ENCODE measurements at places on chromosomes 13 and 19.

DNA sequence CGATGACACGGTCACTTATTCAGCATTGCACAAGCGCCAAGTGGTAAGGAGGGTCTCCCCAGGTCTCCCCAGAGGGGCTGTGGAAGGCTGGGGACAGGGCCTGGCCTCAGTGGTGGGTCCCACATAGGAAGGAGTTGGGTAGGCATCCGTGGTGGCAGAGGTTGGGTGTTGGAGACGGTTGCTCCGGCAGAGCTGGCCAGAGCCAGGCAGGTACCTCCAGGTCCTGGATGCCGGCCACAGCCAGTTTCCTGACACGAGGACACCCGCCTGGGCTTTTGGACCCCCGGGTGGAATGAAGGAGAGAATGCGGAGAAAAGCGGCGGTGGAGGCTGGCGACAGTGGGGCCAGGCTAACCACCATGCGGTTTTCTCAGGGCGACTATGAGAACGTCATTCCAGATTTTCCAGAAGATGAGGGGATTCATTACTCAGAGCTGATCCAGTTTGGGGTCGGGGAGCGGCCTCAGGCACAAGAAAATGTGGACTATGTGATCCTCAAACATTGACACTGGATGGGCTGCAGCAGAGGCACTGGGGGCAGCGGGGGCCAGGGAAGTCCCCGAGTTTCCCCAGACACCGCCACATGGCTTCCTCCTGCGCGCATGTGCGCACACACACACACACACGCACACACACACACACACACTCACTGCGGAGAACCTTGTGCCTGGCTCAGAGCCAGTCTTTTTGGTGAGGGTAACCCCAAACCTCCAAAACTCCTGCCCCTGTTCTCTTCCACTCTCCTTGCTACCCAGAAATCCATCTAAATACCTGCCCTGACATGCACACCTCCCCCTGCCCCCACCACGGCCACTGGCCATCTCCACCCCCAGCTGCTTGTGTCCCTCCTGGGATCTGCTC, 1.3 kb upstream of the FFAR1 start:
- no peak for DNase-seq

- DNase-seq = no peak
Measured at GRCh38 chr19:30235946-30236345, 136.2 kb upstream of the ZNF536 start.

GRCh38 chr19:50663482-50663790, 14.2 kb downstream of the C19orf81 start:
- no peak for DNase-seq

GRCh38 chr19:48573163-48573505, 21.2 kb downstream of the SULT2B1 start:
- no peak for DNase-seq

DNA sequence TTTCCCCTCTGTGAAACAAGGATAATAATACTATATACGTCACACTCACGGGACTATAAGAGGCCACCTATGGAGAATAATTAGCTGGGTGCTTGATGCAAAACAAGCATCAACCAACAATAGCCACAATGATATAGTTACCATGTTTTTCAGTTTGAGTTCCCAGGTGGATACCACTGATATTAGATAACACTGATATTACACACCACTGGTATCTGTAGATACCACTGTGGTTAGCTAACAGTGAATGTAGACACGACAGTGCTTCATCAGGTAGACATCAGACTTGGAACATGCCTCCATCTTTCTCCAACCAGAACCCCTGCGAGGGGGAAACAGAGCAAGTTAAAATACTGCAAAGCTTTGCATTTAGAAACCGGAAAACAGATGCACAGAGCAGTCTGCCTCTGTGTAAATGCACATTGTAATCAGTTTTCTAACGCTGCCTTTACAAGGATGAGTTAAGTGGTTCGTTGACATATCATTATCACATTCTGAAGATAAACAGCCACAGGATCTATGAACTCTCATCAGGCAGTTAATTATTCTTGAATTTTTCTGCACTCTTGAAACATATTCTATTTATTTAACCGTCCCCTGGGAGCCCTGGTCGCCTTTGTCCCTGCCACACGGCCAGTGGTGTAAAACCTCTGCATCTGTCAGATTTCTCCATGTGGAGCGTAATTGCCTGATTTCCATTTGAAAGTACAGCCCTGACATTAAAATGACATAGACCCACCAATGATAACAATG, 80.7 kb downstream of the RNASEH2B start:
- no peak for DNase-seq

GRCh38 chr13:40181203-40181845, 485.1 kb downstream of the FOXO1 start:
- DNase-seq = no peak

- DNase-seq = no peak
Measured at GRCh38 chr13:34137200-34137599, 319.3 kb downstream of the RFC3 start.

DNA sequence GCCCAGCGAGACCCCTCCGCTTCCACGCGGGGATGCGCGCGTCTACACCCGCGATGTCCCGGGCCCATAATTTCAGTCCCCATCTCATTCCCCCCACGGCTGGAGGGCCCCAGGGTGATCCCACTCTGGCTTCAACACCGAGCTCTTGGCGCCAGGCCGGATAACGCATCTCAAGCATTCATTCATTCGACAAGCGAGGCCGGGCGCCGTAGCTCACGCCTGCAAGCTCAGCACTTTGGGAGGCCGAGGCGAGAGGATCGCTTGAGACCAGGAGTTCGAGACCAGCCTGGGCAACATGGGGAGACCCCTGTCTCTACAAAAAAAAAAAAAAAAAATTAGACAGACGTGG, 5.9 kb downstream of the ANGPTL6 start:
- DNase-seq = no peak

- DNase-seq = no peak
Measured at GRCh38 chr13:43205416-43205815, 182.0 kb downstream of the DNAJC15 start.

DNA sequence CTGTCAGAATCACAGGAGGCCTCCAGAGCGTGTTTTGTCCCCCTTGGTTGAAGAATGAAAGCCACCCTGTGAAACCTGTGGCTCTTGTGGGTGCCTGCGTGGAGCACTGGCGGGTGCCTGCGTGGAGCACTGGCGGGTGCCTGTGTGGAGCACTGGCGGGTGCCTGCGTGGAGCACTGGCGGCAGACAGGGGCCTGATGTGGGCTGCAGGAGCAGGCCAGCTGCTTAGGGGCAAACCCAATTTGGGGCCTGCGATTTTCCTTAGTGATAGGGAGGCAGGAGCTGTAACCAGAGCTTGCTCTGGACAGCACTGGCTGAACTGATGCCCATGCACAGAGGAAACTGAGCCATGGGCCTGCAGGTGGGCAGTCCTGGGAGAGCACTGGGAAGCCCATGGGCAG, 24.3 kb downstream of the ARHGEF7 start:
- DNase-seq = peak; percentile 62

GRCh38 chr19:12922959-12923358, 3.9 kb upstream of the SYCE2 start:
- no peak for DNase-seq

DNA sequence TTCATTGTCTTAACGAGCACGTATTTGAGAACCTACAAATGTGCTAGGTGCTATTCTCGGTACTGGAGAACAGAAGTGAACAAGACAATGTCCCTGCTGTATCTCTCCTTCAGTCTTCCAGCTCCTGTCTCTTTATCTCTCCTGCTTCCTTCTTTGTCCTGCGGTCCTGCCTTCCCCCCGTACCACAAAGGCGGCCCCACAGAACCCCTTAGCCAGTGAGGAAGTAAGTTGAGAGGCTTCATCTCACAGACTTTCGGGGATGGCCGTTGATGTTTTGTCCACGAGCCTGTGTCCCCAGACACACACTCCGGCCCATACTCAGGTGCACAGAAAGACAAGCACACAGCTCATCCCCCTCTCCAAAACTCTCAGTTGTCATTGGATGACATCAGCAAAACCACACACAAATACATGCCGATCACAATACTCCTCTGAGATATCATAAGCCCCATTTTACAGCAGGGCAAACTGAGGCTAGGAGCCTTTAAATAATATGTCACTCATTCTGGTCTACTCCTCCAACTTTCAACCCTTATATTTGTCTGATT, 507 bp upstream of the SWSAP1 start:
- no peak for DNase-seq

- DNase-seq = no peak
Measured at GRCh38 chr13:67736646-67737420, 506.7 kb upstream of the PCDH9 start.

- DNase-seq = no peak
Measured at GRCh38 chr13:66528944-66529576, 701.1 kb downstream of the PCDH9 start.

GRCh38 chr13:97189928-97190327, 32.2 kb upstream of the MBNL2 start:
- peak; percentile 52 for DNase-seq

DNA sequence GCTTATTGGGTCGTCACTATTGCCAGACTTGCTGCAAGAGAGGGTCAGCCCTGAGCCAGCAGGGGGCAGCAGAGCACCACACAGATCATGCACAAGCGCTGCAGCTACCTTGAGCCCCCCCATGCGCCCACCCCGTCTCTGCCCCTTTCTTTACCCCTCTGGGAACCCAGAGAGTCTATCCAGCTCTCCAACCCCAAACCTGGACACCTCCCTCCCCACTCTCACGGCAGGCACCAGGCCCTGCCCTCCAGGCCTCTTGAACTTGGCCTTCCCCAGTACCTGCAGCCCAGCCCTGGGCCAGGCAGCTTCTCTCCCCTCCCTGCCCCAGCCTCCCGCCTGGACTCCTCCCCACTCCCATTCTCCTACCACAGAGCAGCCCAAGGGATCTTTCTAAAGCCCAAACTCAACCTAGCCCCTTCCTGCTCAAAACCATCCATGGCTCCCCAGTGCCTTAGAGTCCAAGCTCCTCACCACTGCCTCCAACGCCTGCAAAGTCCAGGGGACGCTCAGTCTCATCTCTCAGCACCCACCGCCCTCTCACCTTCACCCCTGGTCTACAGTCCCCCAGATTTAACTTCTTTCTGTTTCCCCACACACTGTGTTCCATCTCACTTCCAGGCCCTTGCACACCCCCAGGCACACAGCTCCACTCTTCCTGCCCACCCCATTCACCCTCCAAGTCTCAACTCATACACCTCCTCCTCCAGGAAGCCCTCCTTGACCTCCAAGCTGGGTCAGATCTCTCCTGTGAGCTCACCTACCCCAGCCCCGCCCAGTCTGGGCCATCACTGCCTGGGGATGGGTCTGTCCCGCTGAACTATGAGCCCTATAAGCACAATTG, 9.4 kb upstream of the CEACAM16 start:
- peak; percentile 27 for DNase-seq

- no peak for DNase-seq
Measured at GRCh38 chr13:47726394-47726793, 274.7 kb downstream of the SUCLA2 start.

- DNase-seq = no peak
Measured at GRCh38 chr19:980133-980998, 3.8 kb upstream of the WDR18 start.

DNA sequence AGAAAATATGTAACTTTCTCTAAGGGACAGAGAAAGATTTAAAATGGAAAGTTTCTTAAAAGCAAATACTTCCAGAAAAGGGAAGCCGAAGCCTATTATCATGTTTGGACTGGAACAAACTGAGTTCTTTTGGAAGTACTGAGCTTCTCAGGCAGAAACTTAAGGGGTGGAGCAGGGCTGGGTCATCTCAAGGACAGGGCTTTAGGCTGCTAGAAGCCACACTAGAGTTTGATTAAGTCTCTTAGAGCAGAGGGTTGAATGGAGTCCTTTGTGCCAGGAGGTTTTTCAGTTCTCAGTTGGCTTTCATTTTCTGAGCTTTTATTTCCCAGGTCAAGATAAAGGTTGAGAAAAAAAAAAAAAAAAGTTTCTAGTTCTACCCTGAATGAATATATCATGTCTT, 432.7 kb downstream of the SLITRK5 start:
- no peak for DNase-seq

DNA sequence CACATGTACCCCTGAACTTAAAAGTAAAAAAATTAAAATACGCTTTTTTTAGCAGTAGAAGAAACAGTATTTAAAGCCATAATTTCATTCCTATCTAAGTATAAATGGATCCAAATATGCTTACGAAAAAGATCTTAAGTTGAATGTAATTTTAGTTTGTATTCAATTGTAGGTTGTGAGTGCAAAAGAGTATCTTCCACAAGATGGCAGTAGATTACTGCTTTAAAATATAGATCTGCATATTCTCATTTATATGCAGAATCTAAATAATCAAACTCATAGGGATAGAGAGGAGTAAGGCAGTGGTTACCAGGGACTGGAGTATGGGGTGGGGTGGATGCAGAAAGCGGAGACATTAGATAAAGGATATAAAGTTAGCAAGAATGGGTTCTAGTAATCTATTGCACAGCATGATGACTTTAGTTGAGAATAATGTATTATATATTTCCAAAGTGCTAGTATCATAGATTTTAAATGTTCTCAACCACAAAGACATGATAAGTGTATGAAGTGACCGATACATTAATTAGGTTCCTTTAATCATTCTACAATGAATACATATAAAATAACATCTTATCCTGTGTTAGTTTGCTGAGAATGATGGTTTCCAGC, 14.2 kb downstream of the OR7A17 start:
- DNase-seq = no peak

DNA sequence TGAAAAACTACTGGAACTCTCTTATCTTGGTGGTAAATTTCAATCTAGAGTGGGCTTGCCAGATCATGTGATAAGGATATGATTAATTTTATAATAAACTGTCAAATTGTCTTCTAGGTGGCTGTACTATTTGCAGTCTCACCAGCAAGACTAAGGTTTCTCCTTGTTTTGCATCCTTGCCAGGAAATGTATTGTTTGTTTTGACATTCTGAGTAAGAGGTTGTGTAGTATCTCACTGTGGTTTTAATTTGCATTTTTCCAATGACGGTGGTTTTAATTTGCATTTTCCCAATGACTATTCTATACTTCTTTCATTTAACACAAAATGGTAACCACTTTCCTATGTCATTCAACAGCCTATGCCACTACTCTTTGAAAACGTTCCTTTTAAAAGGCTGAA, 2.0 kb downstream of the CAB39L start:
- DNase-seq = no peak

DNA sequence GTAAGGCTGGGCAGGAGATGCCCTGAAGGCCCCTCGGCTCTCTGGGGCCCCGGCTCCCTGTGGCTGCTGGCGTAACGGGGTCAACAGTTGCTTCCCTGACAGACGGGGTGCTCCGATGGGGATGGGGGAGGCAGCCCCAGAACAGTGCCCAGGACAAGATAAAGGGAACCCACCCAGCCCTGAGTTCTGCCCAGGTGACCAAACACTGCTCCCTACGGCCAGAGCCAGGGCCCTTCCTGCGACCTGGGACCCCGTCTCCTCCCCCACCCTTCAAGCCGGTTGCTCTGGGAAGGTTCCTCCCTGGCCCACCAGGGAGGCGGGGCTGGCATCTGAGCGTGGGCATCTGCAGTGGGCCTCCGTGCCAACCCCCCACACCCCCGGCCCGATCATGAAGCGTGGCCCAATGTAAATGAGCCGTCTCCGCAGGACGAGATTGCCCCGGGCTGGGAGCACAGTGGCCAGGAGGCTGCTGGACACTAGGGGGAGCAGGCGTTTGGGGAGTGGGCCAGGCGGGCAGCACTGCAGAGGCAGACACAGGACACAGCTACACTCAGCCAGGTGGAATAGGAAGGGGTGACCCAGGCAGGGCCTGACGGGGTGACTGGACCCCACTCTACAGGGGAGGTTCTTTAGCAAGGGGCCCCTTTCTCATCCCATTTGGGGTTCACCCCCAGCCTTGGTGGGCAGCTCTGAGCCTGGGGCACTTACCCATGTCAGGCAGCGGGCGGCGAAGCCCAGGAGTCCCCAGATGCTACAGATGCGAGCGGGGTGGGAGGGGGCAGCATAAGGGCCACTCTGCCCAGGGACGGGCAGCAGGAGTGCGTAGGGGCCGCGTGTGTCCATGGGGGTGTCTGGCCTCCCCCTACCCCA, 1.2 kb upstream of the NKPD1 start:
- no peak for DNase-seq
